A549 treated with DMSO at 1 μM for 4 hours (cell line): ENCODE measurements at places on chromosomes 6 and 20. TPM values are rescaled to one million over a fixed set of nuclear protein-coding genes. Genes with fewer than 3 reads are reported as not detected.

The FAM162B gene
- 0.08 TPM in 1 of 5 replicates, not detected in the others for total RNA-seq

The MAN1A1 gene
- 0.03 to 0.08 TPM (median 0.05 TPM) in 4 of 5 replicates, not detected in the other for total RNA-seq

The GMPR gene
- 0.30 to 0.59 TPM (median 0.33 TPM) in 5 replicates for total RNA-seq

The SLC32A1 gene
- total RNA-seq, result not detected in 5 replicates

The PTK6 gene
- total RNA-seq, result 2.1 to 3.1 TPM (median 2.5 TPM) in 5 replicates

The TNFRSF21 gene
- total RNA-seq, result 28.3 to 33.3 TPM (median 30.0 TPM) in 5 replicates

The SAMD10 gene
- total RNA-seq, result 0.10 to 0.13 TPM in 2 of 5 replicates, not detected in the others

The HRH3 gene
- total RNA-seq, result not detected in 5 replicates

The C20orf202 gene
- total RNA-seq, result 0.05 TPM in 1 of 5 replicates, not detected in the others

The SYNGAP1 gene
- 4.2 to 7.9 TPM (median 5.1 TPM) in 5 replicates for total RNA-seq

The SLC22A7 gene
- not detected in 5 replicates for total RNA-seq

The HLA-DPB1 gene
- total RNA-seq, result not detected in 5 replicates

The CST2 gene
- total RNA-seq, result 0.14 to 0.52 TPM (median 0.28 TPM) in 3 of 5 replicates, not detected in the others

The SPDEF gene
- total RNA-seq, result 1.5 to 2.8 TPM (median 2.6 TPM) in 5 replicates

The PRKN gene
- total RNA-seq, result 0.05 to 0.29 TPM in 2 of 5 replicates, not detected in the others

The HSPA12B gene
- total RNA-seq, result 0.28 to 0.53 TPM (median 0.38 TPM) in 5 replicates

The GSTA2 gene
- 0.06 to 0.17 TPM in 2 of 5 replicates, not detected in the others for total RNA-seq

The EYA2 gene
- total RNA-seq, result 2.2 to 3.7 TPM (median 3.0 TPM) in 5 replicates

The OR2J3 gene
- total RNA-seq, result not detected in 5 replicates

The RAET1G gene
- total RNA-seq, result 7.5 to 12.2 TPM (median 10.3 TPM) in 5 replicates

The PLEKHG1 gene
- total RNA-seq, result 0.33 to 0.90 TPM (median 0.50 TPM) in 5 replicates
